A549 treated with dexamethasone at 1 μM for 4 hours (cell line): ENCODE measurements at places on chromosomes 6 and 20. TPM values are rescaled to one million over a fixed set of nuclear protein-coding genes. Genes with fewer than 3 reads are reported as not detected.

Gene EFCAB8
- total RNA-seq = not detected in 5 replicates

Gene TMEM74B
- total RNA-seq = 2.4 to 3.5 TPM (median 3.1 TPM) in 5 replicates

Gene CPXM1
- total RNA-seq = 0.04 TPM in 2 of 5 replicates, not detected in the others

Gene GSTA3
- not detected in 5 replicates for total RNA-seq

Gene NRN1
- 0.61 to 0.95 TPM (median 0.75 TPM) in 5 replicates for total RNA-seq

Gene ZSCAN31
- 1.2 to 2.8 TPM (median 1.8 TPM) in 5 replicates for total RNA-seq

Gene PPP1R14C
- total RNA-seq = 3.1 to 3.7 TPM (median 3.5 TPM) in 5 replicates

Gene KCNG1
- 28.9 to 52.5 TPM (median 34.4 TPM) in 5 replicates for total RNA-seq

Gene GCNT2
- 5.1 to 5.4 TPM (median 5.3 TPM) in 5 replicates for total RNA-seq

Gene CST1
- 1.1 to 2.5 TPM (median 1.4 TPM) in 5 replicates for total RNA-seq

Gene TUBB
- total RNA-seq = 781 to 989 TPM (median 940 TPM) in 5 replicates

Gene REM1
- 0.47 to 1.1 TPM (median 0.99 TPM) in 5 replicates for total RNA-seq

Gene GGTLC1
- total RNA-seq = not detected in 5 replicates

Gene ZNF311
- total RNA-seq = 0.14 to 0.18 TPM (median 0.15 TPM) in 5 replicates

Gene MCCD1
- total RNA-seq = not detected in 5 replicates

Gene HDGFL1
- total RNA-seq = not detected in 5 replicates

Gene TMEM244
- total RNA-seq = not detected in 5 replicates

Gene OPRM1
- total RNA-seq = not detected in 5 replicates

Gene SNRPB
- total RNA-seq = 877 to 969 TPM (median 896 TPM) in 5 replicates

Gene THBS2
- total RNA-seq = 0.07 to 0.12 TPM (median 0.09 TPM) in 5 replicates

Gene PNLDC1
- total RNA-seq = 0.04 to 0.06 TPM (median 0.05 TPM) in 3 of 5 replicates, not detected in the others

Gene CRISP3
- total RNA-seq = not detected in 5 replicates

Gene LGSN
- 1.9 to 3.7 TPM (median 2.7 TPM) in 5 replicates for total RNA-seq

Gene NKX2-4
- 0.03 TPM in 1 of 5 replicates, not detected in the others for total RNA-seq

Gene TRDN
- total RNA-seq = not detected in 5 replicates

Gene CTNNBL1
- total RNA-seq = 61.4 to 73.2 TPM (median 68.1 TPM) in 5 replicates

Gene RIMS1
- not detected in 5 replicates for total RNA-seq

Gene CCN6
- not detected in 5 replicates for total RNA-seq

Gene MAS1
- total RNA-seq = not detected in 5 replicates

Gene TFEB
- total RNA-seq = 7.5 to 11.9 TPM (median 10.8 TPM) in 5 replicates

Gene RNF5
- 32.0 to 43.1 TPM (median 40.9 TPM) in 5 replicates for total RNA-seq

Gene MOG
- not detected in 5 replicates for total RNA-seq

Gene BFSP1
- total RNA-seq = 4.1 to 4.9 TPM (median 4.5 TPM) in 5 replicates

Gene MUC21
- 0.02 TPM in 1 of 5 replicates, not detected in the others for total RNA-seq

Gene UST
- total RNA-seq = 5.1 to 6.7 TPM (median 5.5 TPM) in 5 replicates

Gene ZSCAN16
- total RNA-seq = 3.7 to 4.3 TPM (median 4.0 TPM) in 5 replicates

Gene EYS
- total RNA-seq = 0.01 to 0.06 TPM in 2 of 5 replicates, not detected in the others

Gene HCK
- 0.06 to 0.16 TPM (median 0.12 TPM) in 5 replicates for total RNA-seq

Gene OSER1
- total RNA-seq = 46.9 to 52.5 TPM (median 50.1 TPM) in 5 replicates

Gene MCHR2
- total RNA-seq = not detected in 5 replicates

Gene GNAS-AS1
- total RNA-seq = not detected in 5 replicates

Gene TTBK1
- 0.02 to 0.07 TPM (median 0.05 TPM) in 5 replicates for total RNA-seq

Gene RGS19
- 34.0 to 48.8 TPM (median 43.6 TPM) in 5 replicates for total RNA-seq

Gene BPIFA1
- total RNA-seq = not detected in 5 replicates

Gene RUNX2
- 1.4 to 1.9 TPM (median 1.6 TPM) in 5 replicates for total RNA-seq

Gene EDN1
- total RNA-seq = 33.5 to 42.8 TPM (median 40.0 TPM) in 5 replicates

Gene PBOV1
- total RNA-seq = not detected in 5 replicates

Gene GMNN
- total RNA-seq = 56.2 to 72.1 TPM (median 61.6 TPM) in 5 replicates

Gene ANKEF1
- total RNA-seq = 5.3 to 7.6 TPM (median 6.4 TPM) in 5 replicates

Gene OR2B2
- not detected in 5 replicates for total RNA-seq

Gene ZNF165
- total RNA-seq = 0.73 to 0.88 TPM (median 0.81 TPM) in 5 replicates

Gene TMEM170B
- total RNA-seq = 0.61 to 1.1 TPM (median 0.87 TPM) in 5 replicates

Gene CCR6
- total RNA-seq = 0.07 TPM in 1 of 5 replicates, not detected in the others
